ENCODE measurements at places on chromosomes 2 and 18.

- no peak for DNase-seq
Measured at GRCh38 chr2:20490300-20491181, 43.7 kb downstream of the RHOB start.

- DNase-seq: no peak
Measured at GRCh38 chr2:126703311-126703710, 47.4 kb downstream of the GYPC start.

GRCh38 chr2:67389286-67389685 lies 7.8 kb upstream of the ETAA1 start:
- DNase-seq: no peak

GRCh38 chr2:222427646-222428301 lies 3.4 kb downstream of the SGPP2 start:
- DNase-seq: no peak

- DNase-seq: no peak
Measured at GRCh38 chr2:136219963-136220362, 102.0 kb upstream of the CXCR4 start.

DNA sequence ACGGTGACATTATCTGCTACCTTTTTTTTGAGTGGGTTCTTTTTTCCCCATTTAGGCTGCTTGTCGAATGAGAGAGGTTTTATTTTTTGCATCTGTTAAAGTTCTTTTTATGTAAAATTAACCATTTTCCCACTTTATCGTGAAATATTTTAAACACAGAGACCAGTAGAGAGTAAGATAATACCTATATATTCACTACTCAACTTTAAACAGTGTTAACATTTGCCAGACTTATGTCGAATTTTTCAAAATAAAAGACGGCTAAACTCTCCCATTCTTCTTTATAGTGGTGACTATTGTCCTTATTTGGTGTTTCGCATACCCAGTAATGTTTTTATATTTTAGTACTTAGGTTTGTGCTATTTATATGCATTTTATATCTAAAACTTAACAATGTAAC lies 743 bp upstream of the PUS10 start:
- no peak for DNase-seq

DNA sequence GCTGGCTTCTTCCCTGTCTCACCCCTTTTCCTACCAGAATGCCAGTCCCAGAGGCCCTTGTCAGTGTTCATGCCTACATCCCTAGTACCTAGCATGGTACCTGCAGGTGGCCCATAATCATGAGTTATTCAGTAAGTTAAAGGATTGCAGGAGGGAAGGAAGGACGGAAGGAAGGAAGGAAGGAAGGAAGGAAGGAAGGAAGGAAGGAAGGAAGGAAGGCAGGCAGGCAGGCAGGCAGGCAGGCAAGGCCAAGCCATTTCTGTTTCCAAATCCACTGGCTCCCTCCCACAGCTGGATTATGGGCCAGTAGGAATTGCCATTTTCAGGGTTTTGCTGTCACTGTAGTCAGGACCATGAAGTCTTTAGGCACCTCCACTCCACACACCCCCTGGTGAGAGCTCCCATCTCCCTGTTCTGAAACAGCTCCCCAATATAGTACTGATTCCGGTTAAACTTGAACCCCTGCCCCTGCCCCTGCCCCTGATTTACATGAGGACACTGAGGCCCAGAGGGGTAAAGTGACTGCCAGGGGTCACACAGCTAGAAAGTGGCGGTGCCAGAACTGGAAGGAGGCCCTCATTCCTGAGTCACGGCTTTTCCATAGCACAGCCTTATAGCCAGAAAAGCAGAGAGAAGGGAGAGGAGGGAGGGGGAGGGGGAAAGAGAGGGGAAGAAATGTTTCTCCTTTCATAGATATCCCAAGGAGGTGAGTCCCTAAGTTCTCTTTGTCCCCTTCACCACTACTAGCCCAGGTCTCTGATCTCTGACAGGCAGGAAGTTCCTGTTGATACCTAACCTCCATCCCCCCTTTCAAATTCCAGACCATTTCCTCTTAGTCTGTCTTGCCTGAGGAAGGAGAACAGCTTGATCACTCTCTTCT lies 12.2 kb upstream of the TNS1 start:
- no peak for DNase-seq

- DNase-seq: no peak
Measured at GRCh38 chr2:100869120-100869519, 49.2 kb downstream of the NPAS2 start.

DNA sequence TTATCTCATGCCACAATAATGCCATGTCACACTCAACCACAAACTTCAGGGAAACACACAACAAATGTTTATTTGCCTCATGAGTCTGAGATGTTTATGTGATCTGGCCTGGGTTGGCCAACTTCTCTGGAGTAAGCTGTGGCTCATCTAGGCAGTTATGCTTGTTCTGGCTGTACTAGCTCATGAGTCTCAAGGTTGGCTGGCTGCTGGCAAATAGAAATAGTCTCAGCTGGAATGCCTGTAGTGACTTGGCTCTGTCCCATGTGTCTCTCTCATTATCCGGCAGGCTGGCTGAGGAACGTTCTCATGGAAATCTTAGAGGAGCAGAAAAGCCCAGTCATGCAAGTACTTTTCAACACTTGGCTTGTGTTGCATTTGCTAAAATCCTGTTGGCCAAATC lies 234.9 kb upstream of the CDH2 start:
- DNase-seq: no peak

DNA sequence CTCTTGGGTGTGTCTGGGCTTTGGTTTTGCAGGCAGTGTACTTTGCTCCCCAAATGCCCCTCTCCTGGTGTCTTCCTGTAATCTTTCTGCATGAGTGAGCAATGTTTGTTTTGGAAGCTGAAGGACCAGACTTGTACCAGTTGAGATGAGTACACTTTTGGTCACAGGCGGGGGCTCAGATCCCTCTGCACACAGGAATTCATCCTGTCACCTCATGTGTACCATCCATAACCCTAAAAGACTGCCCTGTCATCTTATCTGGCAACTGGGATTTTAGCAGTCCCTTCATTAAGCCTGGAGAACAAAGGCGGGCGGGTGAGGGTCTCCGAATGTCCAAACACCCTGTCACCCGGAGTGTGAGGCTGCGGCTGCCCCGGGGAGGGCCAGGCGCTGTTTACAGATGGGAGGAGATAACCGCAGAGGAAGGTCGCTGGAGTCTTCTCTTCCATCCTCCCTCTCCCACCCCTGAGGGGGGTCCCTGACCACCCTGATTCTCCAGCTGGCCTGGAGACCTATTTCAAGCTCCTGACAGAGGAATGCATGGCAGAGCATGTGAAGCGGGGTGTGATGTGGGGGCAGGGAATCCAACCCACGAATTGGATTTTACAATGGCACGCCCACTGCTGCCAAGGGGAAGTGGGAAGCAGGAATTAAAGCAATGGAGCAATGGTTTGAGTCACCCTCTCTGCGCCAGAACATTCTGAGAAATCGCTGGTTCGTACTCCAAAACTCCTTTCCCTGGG lies 158.2 kb upstream of the MYCN start:
- no peak for DNase-seq

DNA sequence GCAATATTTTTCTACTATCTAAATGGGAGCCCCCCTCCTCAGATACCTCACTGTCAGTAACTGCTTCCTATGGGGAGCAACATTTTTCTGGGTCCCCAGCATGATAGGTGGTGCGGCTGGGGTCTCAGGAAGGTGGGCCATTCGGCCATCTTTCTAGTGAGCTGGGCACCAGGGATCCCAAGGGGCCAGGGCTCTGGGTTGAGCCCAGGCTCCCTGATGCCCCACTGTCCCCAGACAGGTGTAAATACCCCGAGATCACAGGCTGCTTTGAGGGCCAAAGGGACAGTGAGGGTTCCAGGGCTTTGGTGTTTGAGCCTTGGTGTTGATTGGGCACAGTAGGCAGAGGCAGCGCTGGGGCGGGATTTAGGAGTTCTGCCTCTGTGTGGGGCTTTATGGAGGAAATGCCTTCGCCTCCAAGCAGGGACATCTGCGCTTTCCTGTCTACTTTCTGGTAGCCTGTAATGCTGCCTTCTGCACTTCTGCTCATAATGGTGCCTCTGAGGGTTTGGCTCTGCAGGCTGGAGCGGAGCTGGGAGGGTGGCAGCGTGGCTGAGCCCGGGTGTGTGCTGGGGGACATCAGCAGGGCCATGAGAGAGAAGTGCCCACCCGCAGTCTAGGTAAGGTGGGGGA lies 5.3 kb downstream of the ITM2C start:
- no peak for DNase-seq
